Stimulated activated effector memory CD8-positive, alpha-beta T cell treated with anti-CD3 and anti-CD28 coated beads, Interleukin-12 subunit alpha, Interleukin-12 subunit beta, amount 100 ng/mL, for 72 hours (primary cell): ENCODE measurements at places on chromosomes 4 and X.

GRCh38 chr4:109648266-109648996 lies 54.8 kb downstream of the CASP6 start:
- DNase-seq = no peak

DNA sequence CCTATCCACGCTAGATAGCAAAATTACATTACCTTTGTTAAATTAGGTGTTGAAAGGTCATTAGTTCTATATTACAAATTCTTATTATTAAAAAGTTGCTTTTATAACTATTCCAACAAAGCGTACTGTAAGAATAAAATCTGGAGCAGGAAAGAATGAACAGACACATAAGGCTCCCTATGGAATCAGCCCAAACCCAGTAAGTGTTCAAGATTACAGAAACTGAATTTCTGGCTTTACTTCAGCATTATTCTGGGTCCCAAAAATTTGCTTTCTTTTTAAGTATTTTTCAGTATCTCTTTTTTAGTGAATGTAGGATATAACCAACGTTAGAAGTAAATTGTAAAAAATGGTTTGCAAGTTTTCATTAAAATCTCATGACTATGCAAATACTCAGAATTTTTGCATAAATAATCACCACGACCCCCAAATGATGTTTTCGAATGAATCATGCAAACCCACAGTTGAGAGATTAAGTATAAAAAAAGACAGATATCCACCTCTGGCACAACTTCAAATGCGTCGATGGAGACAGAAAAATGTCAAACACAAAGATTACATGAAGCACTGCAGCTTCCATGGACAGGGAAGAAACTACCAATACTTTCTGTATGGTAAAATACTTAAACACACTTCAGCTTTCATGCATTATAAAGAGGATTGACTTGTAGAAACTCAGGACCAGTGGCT lies 238.5 kb downstream of the RASL11B start:
- DNase-seq = no peak

DNA sequence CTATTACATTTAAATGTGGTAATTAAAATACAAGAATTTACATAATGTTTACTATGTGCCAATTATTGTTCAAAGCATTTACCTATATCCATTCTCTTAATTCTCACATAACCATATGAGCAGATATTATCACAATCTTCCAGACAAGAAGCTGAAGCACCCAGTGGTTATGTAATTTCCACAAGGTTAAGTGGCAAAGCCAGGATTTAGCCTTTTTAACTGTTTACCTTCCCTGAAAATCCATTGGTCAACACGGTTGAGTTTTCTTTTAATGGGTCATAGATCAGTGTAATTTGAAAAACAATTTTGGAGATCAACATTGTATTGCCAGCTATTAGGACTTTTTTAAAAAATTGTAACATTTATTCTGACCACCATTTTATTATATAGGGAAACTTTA lies 11.4 kb downstream of the HSPA4L start:
- DNase-seq = no peak

- DNase-seq = no peak
Observed at GRCh38 chr4:123120473-123120872, 198.1 kb upstream of the NUDT6 start.

DNA sequence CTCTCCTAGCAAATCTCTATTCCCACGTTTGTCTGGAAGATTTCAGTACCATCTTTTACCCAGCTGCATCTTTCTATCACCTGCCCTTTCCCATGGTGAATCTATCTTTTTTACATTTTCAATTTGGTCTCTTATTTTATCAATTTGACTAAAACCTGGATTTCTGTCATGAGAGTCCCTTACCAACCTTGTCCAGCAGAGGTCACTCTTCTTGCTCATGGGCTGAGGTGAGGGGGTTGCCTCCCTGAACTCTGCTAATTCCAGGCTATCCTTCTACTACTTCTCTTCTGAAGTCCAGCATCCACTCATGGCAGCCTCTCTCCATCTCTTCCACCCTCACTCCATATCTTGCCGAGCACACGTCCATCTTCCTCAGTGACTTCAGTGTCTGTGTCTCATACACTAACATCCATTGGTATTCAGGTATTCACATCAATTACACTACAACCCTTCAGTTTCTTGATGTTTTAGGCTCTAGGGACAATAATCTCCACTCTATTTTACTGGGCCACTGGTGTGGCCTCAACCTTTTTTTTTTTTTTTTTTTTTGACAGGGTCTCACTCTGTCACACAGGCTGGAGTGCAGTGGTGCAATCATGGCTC lies 17.8 kb upstream of the ZNF827 start:
- DNase-seq = peak; percentile 24

GRCh38 chr4:53490965-53491622 lies 100.2 kb downstream of the LNX1 start:
- DNase-seq = no peak

- DNase-seq = no peak
Observed at GRCh38 chr4:70969076-70969475, 24.4 kb upstream of the DCK start.

GRCh38 chrX:3938587-3938986 lies 225.1 kb upstream of the PRKX start:
- no peak for DNase-seq

DNA sequence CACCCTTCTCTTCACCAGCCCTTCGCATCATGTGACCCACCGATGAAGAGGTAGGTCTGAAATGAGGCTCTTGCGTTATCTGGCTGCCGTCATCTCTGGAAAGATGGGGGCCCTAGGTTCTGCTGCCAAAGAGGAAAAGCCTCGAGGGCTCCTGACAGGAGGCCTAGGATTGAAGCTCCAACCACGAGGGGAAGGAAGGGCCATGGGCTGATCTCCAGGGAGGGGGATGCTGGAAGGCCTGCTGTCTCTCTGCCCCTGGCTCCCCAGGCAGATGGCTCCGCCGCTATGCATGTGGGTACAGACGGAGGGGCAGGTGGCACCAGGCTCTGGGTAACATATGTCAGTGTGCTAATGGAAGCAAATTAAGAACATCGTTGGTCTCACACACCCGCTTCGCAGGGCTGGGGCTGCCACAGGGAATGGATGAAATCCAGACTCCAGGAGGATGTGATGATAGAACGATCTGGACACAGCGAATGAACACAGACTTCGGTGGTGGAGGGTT lies 44.9 kb downstream of the AFAP1 start:
- no peak for DNase-seq

DNA sequence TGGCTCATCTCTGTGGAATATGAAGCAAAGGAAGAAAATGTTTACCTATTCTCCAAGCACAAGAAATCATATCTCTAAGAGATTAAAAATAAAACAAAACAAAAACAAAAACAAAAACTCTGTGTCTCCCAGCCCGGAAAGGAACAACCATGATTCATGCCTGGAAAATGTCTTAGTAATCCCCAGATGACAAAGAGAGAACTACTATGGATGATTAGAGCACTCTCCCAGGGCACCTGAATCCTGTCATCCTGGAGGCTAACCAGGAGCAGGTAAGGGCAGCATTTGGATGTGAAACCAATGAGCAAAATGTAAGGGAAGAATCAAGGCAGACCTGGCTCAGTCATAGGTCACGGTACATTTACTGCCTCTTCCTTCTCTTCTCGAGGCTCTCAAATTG lies 1.7 kb upstream of the AKAP4 start:
- DNase-seq = no peak

DNA sequence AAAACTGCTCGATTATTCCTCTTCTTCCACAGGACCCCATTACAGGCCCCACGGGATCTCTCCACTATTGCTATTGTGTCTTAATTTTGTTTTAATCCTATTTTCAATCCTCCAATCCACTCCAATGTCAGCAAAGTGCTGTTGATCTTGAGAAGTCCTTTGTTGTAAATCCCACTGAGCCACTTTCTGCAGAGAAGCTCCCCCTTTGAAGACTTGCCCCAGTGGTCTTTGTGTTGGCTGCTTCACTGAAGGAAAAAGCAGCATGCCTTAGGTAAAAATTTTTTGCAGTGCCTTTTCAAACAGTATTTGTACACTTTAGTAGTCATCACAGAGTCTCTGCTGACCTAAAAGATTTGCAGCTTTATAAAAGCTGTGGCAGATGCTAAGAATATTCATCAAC lies 252.0 kb upstream of the SLC7A11 start:
- DNase-seq = no peak
